ENCODE measurements at places on chromosomes 16 and 17.

DNA sequence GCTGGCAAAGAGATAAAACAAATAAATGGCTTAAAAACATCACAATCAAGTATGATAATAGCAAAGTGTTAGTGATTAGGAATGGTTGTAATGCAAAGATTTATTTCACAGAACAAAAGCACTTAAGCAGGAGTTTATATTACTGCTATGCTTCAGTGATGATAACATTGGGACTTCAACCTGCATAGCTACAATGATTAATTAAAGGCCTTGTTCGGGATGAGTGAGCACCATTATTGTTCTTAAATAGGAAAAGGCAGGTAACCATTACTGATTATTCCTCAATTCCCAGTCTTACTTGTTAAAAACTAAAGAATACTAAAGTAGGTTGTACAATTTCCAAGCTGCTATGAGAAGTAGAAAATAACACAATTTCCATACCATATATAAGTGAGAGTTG, 1247.5 kb upstream of the CDH8 start:
- no peak for DNase-seq

- no peak for DNase-seq
Observed at GRCh38 chr17:65434251-65434650, 127.2 kb downstream of the AXIN2 start.

DNA sequence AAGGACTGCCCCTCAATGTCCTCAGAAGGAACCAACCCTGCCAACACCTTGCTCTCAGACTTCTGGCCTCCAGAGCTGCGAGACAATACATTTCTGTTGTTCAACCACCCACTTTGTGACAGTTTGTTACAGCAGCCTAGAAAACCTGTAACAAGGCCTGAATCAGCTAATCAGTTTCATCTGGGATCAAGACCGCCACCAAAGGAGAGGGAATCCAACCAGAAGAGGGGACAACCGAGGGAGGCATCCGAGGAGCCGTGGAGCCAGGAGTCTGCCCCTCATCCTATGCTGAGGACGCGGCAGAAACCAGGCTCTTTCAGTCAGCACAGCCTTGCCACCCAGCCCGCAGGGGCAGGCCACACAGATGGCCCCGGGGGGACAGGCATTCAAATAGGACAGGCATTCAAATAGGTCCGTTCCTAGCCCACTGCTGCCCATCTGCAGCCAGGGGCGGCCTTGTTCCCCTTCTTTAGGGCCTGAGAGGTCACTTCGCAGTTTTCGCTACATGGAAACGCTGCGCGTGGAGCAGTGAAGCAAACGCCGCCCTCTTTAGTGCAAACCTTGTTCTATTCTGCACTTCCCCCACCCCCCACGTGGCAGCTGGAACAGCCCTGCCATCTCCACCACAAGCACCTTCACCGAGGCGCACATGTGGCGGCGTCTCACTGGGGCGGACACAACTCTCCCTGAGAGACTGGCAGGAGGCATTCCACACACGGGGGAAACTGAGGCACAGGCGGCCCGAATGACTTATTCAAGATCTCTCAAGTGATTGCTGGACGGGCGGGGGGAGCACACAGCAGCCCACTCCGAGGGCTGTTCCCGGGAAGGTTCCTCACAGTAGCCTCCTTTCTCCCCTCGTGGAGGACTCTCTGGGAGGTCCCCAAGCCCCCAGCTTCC, 26.7 kb downstream of the FA2H start:
- no peak for DNase-seq

DNA sequence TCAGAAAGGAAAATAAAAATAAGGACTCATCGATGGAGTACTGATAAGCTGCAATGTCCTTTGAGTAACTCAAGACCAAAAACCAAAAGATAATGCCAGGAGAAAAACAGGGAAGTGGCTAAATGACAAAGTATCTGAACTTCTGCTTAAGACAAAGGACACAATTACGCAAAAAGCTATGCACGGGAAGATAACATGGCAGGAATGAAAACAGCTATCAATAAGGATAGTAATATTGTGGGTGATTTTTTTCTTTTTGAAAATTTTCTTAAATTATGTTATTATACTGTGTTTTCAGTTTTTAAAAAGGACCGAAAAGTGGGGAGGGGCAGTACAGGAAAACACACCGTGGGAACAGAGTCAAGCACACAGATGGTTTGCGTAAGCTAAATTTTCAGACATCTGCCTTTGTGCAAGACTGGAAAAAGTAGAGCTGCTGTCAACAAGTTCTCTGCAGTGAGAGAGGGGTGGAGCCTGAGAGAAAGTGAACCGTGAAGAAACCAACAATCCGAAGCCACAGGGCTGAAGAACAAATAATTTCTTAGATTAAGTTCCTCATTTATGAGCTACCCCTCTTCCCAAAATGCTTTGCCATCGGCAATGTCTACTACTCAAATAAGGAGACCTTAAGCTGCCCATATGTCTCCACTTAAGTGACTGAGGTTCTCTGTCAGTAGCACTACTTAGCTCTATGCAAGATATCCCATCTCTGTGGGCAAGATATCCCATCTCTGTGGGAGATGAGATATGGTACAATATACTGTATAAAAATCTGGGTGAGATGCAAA, 99.9 kb upstream of the CORO6 start:
- DNase-seq = no peak

- DNase-seq = no peak
Observed at GRCh38 chr16:31145398-31145990, 4.4 kb downstream of the PRSS36 start.

- no peak for DNase-seq
Observed at GRCh38 chr16:14106457-14106856, 35.3 kb downstream of the MRTFB start.

- DNase-seq = no peak
Observed at GRCh38 chr17:8467527-8467926, 31.8 kb downstream of the NDEL1 start.

GRCh38 chr16:12951392-12951791, 50.0 kb downstream of the SHISA9 start:
- no peak for DNase-seq

DNA sequence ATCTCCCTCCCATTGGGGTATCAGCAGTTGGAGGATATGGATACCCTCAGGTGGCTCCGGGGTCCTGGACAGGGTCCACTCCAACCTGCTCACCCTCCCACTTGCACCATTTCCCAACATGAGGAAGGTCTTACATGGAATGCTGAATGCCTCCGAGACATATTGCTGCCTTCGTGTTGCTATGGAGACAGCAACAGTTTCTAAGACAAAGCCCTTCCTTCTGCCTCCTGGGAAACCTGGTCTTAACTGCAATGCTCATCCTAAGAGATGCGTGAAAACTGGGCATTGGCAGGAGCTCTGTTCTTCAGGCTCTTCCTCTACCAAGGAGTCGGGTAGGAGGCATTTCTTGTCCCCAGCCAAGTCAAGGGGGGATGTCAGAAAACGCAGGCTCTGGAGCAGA, 45.2 kb downstream of the ST3GAL2 start:
- DNase-seq = no peak

GRCh38 chr17:68378268-68379176, 78.8 kb downstream of the WIPI1 start:
- no peak for DNase-seq

DNA sequence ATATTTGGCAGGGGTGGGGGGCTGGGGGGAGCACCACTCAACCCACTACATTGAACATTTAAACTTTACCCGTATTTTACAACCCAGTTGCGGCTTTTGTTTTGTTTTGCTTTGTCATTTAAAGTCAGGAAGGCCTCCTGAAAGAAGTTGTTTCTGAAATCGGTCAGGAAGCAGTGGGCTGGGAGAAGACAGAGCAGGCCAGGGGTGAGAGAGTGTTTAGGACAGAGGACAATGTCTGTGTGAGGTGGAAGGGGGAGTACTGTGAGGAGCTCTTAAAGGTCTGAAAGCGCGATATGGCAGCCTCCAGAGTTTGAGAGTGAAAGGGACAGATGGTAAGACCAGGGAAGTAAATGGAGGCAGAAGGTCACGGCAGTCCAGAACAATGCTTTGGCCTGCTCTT, 6.1 kb upstream of the WFIKKN2 start:
- DNase-seq = no peak

GRCh38 chr17:45993962-45994627, 5.0 kb upstream of the STH start:
- DNase-seq = no peak

- DNase-seq = no peak
Observed at GRCh38 chr16:53415504-53415903, 18.8 kb upstream of the RBL2 start.

DNA sequence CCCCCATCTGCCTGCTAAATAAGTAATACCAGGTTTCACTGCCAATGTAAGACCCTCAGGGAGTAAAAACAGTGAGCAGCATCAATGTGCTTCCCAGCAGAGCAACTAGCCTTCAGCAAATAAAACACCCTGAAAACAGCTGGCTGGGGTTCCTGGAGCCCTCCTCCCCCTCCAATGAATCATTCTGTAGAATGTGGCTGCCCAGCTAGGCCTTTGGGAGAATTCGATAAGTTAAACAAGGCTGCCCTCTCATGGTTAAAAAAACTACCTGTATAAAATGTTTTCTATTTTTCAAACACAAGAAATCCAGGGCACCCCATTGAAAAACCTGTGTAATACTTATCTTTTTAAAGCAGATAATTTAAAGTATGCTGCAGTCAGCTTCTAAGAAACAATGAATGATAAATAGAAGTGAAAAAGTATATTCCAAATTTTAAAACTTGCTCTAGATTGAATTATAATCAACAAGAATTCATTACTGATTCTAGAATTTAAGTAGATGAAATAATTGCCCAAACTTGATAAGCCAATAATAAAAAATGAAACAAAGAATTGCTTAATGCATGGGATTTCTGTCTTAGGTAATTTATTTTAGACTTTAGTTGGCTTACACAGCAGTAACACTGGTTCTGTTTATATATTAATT, 9.4 kb upstream of the TOM1L1 start:
- DNase-seq = no peak

DNA sequence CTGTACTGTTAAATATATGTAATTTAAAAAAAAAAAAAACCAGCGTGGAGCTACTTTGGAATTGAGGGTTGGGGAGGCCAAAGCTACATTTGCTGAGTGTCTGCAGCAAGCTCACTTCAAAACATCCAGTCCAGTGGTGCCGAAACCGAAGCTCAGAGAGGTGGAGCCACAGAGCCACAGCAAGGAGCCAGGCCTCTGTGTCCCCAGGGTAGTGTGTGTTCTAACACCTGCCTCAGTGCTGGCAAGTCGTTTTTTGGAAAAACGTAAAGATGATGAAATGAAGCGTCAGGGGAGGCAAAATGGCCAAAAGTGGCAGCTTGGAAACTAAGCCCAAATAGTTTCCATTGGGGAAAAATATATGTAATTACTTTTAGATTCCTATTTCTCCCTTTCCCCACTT, 36.1 kb upstream of the MRC2 start:
- DNase-seq = no peak

Data from activated gamma-delta T cell (primary cell).